ENCODE measurements at places on chromosomes 4 and X. TPM values are rescaled to one million over a fixed set of nuclear protein-coding genes. Genes with fewer than 3 reads are reported as not detected.

The SEPTIN6 gene
- 17.2 TPM for total RNA-seq

The CT45A1 gene
- total RNA-seq, result not detected

The PAGE4 gene
- not detected for total RNA-seq

The SMARCA5 gene
- total RNA-seq, result 46.7 TPM

The PPEF2 gene
- 0.10 TPM for total RNA-seq

GRCh38 chr4:173503330-173504180 is 26.5 kb downstream of the HAND2 start:
- no peak for DNase-seq

DNA sequence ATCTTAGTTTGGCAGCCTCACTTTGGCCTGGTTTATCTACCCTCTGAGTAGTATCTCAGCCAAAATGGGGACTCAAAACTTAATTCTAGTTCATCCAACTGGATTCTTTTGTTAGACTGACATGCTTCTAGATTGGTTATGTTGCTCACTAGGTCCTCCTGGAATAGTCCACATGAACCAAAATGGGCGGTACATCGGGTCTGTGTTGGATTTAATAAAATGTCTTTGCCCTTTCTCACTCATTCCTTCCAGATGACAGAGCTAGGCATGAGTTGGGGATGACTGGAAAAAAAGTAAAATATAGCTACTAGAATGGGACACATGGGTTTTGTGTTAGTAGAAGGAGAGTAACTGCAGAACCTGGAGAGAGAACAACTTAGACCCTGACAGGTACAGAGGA is 247.9 kb downstream of the CCSER1 start:
- no peak for DNase-seq

- DNase-seq, result no peak
Measured at GRCh38 chrX:105460376-105460775, 239.9 kb upstream of the TEX13A start.

The TRMT2B gene
- 8.8 TPM for total RNA-seq

DNA sequence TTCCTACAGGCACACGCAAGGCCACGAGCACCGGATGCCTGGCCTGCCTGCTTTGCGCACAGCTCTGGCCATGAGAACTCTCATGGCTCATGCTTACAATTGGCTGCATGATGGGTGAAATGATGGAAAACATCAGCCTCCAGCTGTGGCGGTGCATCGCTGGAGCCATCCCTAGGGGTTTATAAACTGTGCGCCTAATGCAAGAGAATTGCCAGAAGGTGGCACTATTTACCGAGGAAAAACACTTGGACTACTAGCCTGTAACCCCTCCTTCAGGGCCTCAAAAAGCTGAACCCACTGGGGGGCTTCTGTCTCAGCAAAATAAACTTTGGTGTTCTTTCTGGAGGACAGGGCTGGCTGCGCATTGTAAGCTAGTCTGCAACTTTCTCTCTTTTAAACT is 51.9 kb downstream of the PHKA2 start:
- DNase-seq, result no peak

DNA sequence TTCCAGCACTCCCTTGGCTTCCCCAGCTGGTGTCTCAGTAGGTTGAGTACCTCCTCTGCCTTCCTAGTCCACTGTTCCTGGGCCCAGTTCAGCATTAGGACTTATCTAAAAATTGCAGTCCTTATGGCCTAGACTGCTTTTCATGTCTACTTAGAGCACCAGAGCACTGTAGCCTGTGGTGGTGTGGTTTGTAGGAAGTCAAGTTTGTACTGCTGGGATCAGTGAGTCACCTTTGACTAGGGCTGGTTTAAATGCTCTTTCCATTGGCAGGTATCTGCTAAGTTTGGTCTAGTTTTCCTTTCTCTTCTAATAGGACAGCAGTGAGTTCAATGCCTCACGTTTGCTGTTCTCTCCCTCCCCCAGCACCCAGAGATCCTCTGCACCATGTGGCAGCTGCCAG is 233.6 kb upstream of the WDFY3 start:
- no peak for DNase-seq

The CPLX1 gene
- total RNA-seq, result 0.30 TPM

GRCh38 chrX:42176789-42177188 is 253.4 kb upstream of the CASK start:
- no peak for DNase-seq

- DNase-seq, result peak; percentile 36
Measured at GRCh38 chr4:123889507-123889906, 492.9 kb downstream of the SPRY1 start.

DNA sequence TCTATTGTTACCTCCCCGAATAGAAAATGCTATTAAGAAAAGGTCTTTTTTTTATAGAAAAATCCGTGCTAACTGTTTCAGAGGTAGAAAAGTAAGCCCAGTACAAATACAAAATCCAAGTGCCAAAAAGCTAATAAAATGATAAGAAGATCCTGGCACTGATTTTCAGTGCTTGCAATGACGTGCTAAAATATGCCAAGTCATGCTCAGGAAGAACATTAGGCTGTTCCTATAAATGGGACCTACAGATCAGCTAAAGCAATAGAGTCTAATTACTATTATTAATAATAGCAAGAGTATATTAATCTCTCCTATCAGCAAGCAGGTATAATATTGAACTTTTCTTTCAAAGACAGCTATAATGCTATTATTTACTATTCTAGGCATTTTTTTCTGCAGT is 305.8 kb downstream of the PPARGC1A start:
- no peak for DNase-seq

DNA sequence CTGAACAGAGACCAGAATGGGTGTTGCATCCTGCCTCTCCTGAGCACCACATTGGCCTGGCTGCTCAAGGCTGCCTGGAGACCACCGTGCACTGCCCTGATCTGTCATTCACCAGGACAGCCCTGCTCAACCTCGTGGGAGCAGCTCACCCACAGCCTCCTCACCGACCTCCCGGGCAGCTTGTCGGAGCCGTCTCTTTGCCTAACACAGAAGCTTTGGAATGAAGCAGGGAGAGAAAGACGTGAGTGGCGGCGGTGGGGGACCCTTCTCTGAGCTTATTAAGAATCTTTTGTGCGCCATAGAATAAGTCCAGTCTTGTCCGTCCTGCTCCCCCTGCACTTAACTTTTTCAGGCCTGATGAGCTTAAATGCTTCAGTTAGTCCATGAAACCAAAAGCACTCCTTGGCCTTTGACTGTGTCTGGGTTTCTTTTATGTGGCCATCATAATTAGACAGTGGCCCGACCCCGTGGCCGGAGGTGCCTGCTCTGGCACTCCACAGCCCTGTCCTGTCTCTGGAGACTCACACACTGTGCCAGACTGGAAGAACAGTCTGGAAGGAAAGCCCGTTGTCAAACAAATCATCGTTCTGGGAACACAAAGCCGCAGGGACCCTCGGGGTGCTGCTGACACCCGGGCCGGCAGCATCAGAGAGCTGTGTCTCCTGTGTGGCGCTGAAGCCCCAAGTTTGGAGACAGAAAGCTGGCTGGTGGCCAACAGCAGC is 192.8 kb downstream of the BCOR start:
- no peak for DNase-seq

DNA sequence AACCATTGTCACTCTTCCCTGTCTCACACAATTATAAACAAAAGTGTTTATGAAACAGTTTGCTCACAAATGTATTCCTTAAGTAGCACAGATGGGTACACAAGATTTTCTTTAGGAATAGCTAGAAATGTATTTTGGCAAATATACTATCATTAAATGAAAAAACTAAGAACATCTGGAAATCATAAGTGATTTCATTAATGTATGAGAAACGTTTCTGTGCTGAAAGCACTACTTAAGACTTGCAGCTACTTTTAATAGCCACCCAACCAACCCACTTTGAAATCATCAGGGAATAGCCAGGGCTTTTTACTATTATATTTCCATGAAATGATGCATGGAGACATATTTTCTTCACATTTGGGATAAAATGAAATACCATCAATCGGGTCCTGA is 62.3 kb upstream of the NAP1L5 start:
- peak; percentile 62 for DNase-seq

DNA sequence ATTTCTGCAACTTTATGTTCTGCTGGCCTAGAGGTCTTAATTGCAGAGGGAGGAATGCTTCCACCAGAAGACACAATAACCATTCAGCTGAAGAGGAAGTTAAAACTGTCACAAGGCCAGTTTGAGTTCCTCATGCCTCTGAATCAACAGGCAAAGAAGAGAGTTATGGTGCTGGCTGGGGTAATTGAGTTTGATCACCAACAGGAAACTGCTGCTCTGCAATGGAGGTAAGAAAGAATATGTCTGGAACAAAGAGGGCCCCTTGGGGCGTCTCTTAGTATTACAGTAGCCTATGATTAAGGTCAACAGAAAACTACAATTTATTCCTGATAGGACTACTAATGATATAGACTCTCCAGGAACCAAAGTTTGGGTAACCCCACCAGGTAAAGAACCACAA is 744.0 kb downstream of the FSTL5 start:
- peak; percentile 24 for DNase-seq

The PLXNB3 gene
- 2.2 TPM for total RNA-seq

- DNase-seq, result no peak
Measured at GRCh38 chrX:105894721-105895120, 72.4 kb downstream of the NRK start.

GRCh38 chrX:143634663-143635455 is 1.0 kb downstream of the SLITRK4 start:
- no peak for DNase-seq

DNA sequence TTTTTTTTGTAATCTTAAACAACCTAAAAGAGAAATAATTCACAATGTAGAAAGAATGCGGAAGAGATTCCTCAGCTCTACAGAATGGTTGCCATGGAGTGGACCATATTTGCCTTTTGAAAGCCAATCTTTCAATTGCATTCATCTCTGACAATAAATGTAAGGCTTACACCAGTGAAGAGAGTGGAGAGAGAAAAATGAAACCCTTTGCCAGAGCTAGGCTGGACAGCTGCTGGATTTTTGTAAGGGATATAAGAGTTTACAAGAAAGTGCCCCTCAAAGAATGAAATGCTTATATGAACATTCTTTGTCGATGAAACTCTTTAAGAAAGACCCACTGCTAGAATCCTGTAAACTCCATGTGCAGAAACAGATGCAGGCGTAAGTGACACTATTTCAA is 66.0 kb upstream of the FAT1 start:
- no peak for DNase-seq

DNA sequence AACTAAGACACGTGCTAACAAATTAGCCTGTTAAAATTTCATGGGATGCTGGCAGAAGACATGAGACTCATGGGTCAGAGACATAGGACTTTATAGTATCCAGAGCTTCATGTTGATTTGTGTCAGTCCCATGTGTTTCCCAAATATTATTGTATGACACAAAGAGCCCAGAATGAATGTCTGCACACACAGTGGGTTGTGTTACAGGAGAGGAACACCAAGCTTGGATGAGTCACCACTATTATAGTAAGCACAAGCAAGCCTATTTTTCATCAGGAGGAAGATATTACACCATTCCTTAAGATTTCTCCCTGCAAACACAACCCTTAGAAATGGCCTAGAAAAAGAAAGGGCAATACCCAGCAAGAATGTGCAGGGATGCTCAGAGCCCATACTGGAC is 15.4 kb downstream of the BBS12 start:
- DNase-seq, result no peak

The TMEM31 gene
- total RNA-seq, result not detected

DNA sequence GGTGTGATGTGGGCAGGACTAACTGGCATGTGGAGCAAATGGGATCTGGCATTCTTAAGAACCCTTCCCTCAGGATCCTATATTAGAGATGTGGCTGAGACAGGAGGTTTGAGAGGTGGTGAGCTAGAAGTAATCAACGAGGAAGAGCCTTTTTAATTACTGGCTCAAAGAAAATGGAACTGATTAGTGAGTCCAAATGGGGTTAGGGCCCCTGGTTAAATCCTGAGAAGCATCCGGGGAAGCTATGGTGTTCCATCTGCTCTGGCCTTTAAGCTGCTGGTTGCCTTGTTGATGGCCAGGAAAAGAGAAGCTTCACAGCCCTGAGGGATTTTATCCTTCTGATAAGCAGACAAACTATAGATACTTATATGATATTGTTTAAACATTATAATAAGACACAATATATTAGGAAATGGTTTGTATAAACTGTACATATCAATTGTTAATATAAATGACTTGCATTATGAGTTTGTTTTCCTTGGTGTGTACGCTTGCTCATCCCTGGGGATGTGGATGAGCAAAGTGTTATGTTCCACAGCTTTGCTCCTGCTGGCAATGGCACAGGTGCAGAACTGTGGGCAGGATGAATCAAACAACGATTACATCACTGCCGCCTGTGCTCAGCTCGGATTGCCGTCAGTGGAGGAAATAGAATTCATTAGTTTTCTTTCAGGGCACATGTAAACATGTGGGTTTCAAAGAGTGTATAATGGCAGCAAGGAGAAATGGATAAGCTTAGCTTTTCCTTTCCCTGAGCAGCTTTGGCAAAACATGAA is 328.6 kb upstream of the ARX start:
- DNase-seq, result no peak

DNA sequence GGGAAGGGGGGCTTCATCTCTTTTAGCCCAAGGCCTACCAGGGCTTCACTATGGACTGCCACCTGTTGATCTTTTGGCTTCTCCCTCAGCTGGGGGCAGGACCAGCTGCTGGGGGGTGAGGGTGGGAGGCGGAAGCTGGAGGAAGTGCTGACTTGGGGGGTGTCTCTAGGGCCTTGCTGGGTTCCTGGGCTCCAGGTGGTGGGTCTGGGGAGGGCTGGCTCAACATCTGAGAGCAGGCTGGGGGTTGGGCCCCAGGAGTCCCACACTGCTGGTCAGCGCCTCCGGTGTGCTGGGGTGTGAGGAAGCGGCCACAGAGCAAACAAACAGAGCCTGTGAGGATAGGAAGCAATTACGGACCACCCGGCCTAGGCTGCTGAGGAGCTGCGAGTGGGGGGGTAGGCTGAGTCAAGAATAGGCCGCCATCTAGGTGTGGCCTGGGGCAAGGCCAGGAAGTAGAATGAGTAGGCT is 85.7 kb downstream of the EFNB1 start:
- no peak for DNase-seq

GRCh38 chrX:38974542-38974941 is 173.3 kb downstream of the MID1IP1 start:
- DNase-seq, result no peak

The GAGE2A gene
- total RNA-seq, result not detected

- no peak for DNase-seq
Measured at GRCh38 chrX:39946822-39947221, 150.9 kb downstream of the BCOR start.

DNA sequence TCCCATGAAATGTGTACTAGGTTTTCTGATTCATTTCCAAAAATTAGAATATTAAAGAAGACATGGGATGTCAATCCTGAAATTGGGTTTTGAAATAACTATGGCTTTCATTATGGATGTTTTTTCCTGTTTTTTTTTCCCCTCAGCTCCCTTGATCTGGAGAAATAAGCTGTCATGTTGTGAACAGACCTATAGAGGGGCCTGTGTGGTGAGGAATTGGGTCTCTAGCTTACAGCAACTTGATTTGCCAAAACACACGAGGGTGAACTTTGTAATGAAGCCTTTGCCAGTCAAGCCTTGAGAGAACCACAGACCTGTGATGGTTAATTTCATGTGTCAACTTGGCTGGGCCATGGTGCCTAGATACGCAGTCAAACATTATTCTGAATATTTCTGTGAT is 2413.6 kb downstream of the PCDH7 start:
- no peak for DNase-seq

The FGF13 gene
- total RNA-seq, result 15.4 TPM

The BST1 gene
- total RNA-seq, result 6.8 TPM

All from skin of body (tissue), 3 donors.